A549 treated with DMSO at 1 μM for 4 hours (cell line): ENCODE measurements at places on chromosomes 16 and 17. TPM values are rescaled to one million over a fixed set of nuclear protein-coding genes. Genes with fewer than 3 reads are reported as not detected.

Gene CTRB2
- total RNA-seq = not detected in 5 replicates

Gene KRT222
- 0.39 to 0.61 TPM (median 0.47 TPM) in 5 replicates for total RNA-seq

Gene GPR179
- total RNA-seq = 0.02 to 0.07 TPM (median 0.05 TPM) in 5 replicates

Gene NOD2
- total RNA-seq = not detected in 5 replicates

Gene FKBP10
- 95.7 to 118 TPM (median 108 TPM) in 5 replicates for total RNA-seq

Gene SNX20
- not detected in 5 replicates for total RNA-seq

Gene NKIRAS2
- 44.0 to 50.4 TPM (median 47.4 TPM) in 5 replicates for total RNA-seq

Gene ZFP3
- total RNA-seq = 0.89 to 1.2 TPM (median 1.0 TPM) in 5 replicates

Gene PIK3R6
- not detected in 5 replicates for total RNA-seq

Gene BMERB1
- 76.9 to 91.8 TPM (median 84.4 TPM) in 5 replicates for total RNA-seq

Gene OR1A2
- total RNA-seq = not detected in 5 replicates

Gene STH
- not detected in 5 replicates for total RNA-seq

Gene TMEM220
- total RNA-seq = 1.6 to 3.6 TPM (median 3.0 TPM) in 5 replicates

Gene NUDT21
- total RNA-seq = 111 to 132 TPM (median 118 TPM) in 5 replicates

Gene CCL2
- total RNA-seq = 65.6 to 117 TPM (median 69.7 TPM) in 5 replicates

Gene NKD1
- 0.10 to 0.68 TPM (median 0.27 TPM) in 5 replicates for total RNA-seq

Gene FBF1
- 4.5 to 9.4 TPM (median 8.6 TPM) in 5 replicates for total RNA-seq

Gene ETV4
- 43.0 to 50.1 TPM (median 48.1 TPM) in 5 replicates for total RNA-seq

Gene MT1A
- total RNA-seq = 15.4 to 17.7 TPM (median 15.7 TPM) in 5 replicates

Gene CFAP97D1
- not detected in 5 replicates for total RNA-seq

Gene KRTAP4-1
- total RNA-seq = 0.15 to 0.30 TPM (median 0.20 TPM) in 4 of 5 replicates, not detected in the other

Gene TPSB2
- not detected in 5 replicates for total RNA-seq

Gene PLA2G10
- total RNA-seq = 0.17 to 0.25 TPM in 2 of 5 replicates, not detected in the others

Gene TLCD2
- total RNA-seq = 1.1 to 1.8 TPM (median 1.4 TPM) in 5 replicates

Gene HASPIN
- 14.8 to 19.7 TPM (median 15.7 TPM) in 5 replicates for total RNA-seq

Gene DNAI2
- total RNA-seq = not detected in 5 replicates

Gene CES3
- 1.7 to 2.1 TPM (median 2.1 TPM) in 5 replicates for total RNA-seq

Gene TEDC2
- 16.3 to 25.4 TPM (median 22.3 TPM) in 5 replicates for total RNA-seq

Gene FBXW10
- total RNA-seq = 0.95 to 1.6 TPM (median 1.2 TPM) in 5 replicates

Gene SOX9
- total RNA-seq = 9.8 to 15.7 TPM (median 14.8 TPM) in 5 replicates

Gene NEUROD2
- total RNA-seq = not detected in 5 replicates

Gene THOC6
- total RNA-seq = 24.1 to 38.0 TPM (median 33.0 TPM) in 5 replicates

Gene CASKIN2
- total RNA-seq = 8.2 to 12.4 TPM (median 11.1 TPM) in 5 replicates

Gene P2RX5
- total RNA-seq = 12.3 to 23.6 TPM (median 21.9 TPM) in 5 replicates

Gene UNC13D
- total RNA-seq = 2.3 to 4.8 TPM (median 4.3 TPM) in 5 replicates

Gene CHST4
- total RNA-seq = 0.06 to 0.15 TPM (median 0.08 TPM) in 3 of 5 replicates, not detected in the others

Gene GRAPL
- total RNA-seq = 0.12 TPM in 1 of 5 replicates, not detected in the others

Gene RAB37
- 0.99 to 1.6 TPM (median 1.3 TPM) in 5 replicates for total RNA-seq

Gene NAA60
- total RNA-seq = 49.6 to 58.4 TPM (median 51.1 TPM) in 5 replicates

Gene CCDC57
- total RNA-seq = 20.0 to 27.7 TPM (median 22.9 TPM) in 5 replicates

Gene UBE2Z
- 125 to 133 TPM (median 130 TPM) in 5 replicates for total RNA-seq

Gene PRSS36
- total RNA-seq = 0.43 to 1.0 TPM (median 0.84 TPM) in 5 replicates

Gene PDIA2
- total RNA-seq = 0.36 to 0.65 TPM (median 0.46 TPM) in 5 replicates

Gene ESRP2
- 0.05 to 0.19 TPM (median 0.09 TPM) in 4 of 5 replicates, not detected in the other for total RNA-seq

Gene MYH13
- 0.01 TPM in 1 of 5 replicates, not detected in the others for total RNA-seq

Gene CCL16
- total RNA-seq = not detected in 5 replicates

Gene LAT
- total RNA-seq = 3.1 to 6.1 TPM (median 4.3 TPM) in 5 replicates

Gene ABCA9
- total RNA-seq = not detected in 5 replicates

Gene PRAC1
- total RNA-seq = not detected in 5 replicates

Gene MAP2K3
- total RNA-seq = 118 to 197 TPM (median 162 TPM) in 5 replicates
